ENCODE measurements at places on chromosomes 1 and 21. TPM values are rescaled to one million over a fixed set of nuclear protein-coding genes. Genes with fewer than 3 reads are reported as not detected.

Gene GLMN
- 3.8 TPM for total RNA-seq

Gene TMEM59
- 278 TPM for total RNA-seq

Gene TCHHL1
- not detected for total RNA-seq

Gene ATP6V1G3
- total RNA-seq = not detected

Gene HFM1
- 0.49 TPM for total RNA-seq

Gene CD48
- not detected for total RNA-seq

Gene B4GALT3
- 11.4 TPM for total RNA-seq

Gene LCE1A
- total RNA-seq = not detected

Gene KIF2C
- total RNA-seq = 1.1 TPM

Gene GPR25
- total RNA-seq = not detected

Gene RGS13
- total RNA-seq = not detected

Gene FUBP1
- total RNA-seq = 32.4 TPM

Gene PLA2G5
- 0.36 TPM for total RNA-seq

Gene CELA2A
- total RNA-seq = not detected

Gene FAAH
- total RNA-seq = 0.65 TPM

Gene CTSE
- total RNA-seq = not detected

Gene S100A16
- 406 TPM for total RNA-seq

Gene POLR3GL
- total RNA-seq = 28.4 TPM

Gene LRRIQ3
- 1.3 TPM for total RNA-seq

Gene CRABP2
- total RNA-seq = 62.7 TPM

Gene S100A12
- not detected for total RNA-seq

Gene COL6A1
- 1,082 TPM for total RNA-seq

Gene EFNA1
- 0.16 TPM for total RNA-seq

Gene HSD3B1
- total RNA-seq = not detected

Gene KAZN
- total RNA-seq = 23.6 TPM

Gene CELSR2
- total RNA-seq = 0.90 TPM

Gene DMRTA2
- total RNA-seq = 0.18 TPM

Gene CFAP141
- not detected for total RNA-seq

Gene FNBP1L
- 15.0 TPM for total RNA-seq

Gene LIN28A
- not detected for total RNA-seq

Gene SHISAL2A
- not detected for total RNA-seq

Gene SPRR2E
- total RNA-seq = not detected

Gene KIAA0040
- total RNA-seq = 0.99 TPM

Gene SLAMF1
- total RNA-seq = not detected

Gene BSND
- not detected for total RNA-seq

Gene TMIGD3
- not detected for total RNA-seq

Gene PKP1
- total RNA-seq = under 0.01 TPM

Gene DPYD
- 183 TPM for total RNA-seq

Gene AADACL4
- total RNA-seq = not detected

Gene LRRC3
- total RNA-seq = 0.45 TPM

Gene OR2T29
- not detected for total RNA-seq

Gene PLD5
- under 0.01 TPM for total RNA-seq

Gene CD52
- not detected for total RNA-seq

Gene TMPRSS15
- not detected for total RNA-seq

Measured in fibroblast of the aortic adventitia (primary cell).